ENCODE measurements at places on chromosomes 3 and 15.

DNA sequence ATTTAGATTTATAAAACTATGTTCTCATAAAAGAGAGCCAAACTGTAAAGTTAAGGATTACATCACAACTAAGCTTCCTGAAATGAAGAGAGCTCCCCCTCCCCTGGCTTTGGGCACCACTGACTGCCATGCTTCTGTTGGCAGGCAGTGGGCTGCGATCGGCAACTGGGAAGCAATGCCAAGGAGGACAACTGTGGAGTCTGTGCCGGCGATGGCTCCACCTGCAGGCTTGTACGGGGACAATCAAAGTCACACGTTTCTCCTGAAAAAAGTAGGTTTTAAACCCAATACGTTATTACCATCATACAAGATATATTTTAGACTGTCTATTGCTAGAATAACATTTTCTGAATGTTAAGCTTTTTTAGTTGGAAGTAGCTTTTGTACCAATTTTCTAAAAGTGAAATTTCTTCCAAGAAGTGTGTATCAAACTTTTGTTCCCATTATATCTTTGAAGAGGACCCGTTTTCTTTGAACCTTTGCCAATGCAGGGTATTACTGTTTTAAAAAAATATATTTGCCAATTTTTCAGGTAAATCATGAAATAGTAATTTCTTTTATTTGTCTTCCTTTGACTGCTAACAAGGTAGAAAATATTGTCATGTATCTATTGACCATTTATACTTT, 184.1 kb downstream of the ADAMTSL3 start:
- peak; percentile 3 for DNase-seq

DNA sequence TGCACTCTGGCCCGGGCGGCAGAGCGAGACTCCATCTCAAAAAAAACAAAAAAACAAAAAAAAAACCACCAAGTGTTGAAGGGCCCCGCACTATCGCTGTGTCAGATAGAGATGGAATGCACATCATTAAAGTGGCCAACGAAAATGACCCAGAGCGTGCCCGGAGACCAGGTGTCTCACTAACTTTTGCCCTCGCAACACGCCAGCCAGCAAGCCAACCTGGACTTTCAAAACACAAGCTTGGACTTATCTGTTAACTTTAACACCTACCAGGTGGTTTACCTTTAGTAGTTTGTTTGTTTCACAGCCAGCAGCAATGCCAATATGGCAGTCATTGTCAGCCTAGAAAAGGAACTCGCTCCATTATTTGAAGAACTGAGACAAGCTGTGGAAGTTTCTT, 28.6 kb downstream of the FAM174B start:
- no peak for DNase-seq

DNA sequence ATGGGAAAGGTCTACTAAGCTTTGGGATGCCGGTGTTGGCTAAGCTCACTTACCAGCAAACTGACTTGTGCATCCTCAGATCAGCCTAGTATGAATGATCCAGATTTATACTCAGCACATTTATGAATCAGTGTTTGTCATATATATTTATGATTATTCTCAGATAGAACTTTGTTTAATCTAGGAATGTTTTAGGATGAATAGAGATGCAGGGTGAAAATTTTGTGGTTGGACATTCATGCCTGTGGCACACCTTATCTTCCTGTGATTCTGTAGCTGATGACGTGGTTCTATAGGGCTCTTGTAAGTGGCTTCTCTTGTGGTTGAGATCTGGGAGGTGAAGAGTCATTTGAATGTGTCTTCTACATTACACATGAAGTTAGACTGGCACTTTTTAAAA, 11.4 kb downstream of the CDIN1 start:
- no peak for DNase-seq

DNA sequence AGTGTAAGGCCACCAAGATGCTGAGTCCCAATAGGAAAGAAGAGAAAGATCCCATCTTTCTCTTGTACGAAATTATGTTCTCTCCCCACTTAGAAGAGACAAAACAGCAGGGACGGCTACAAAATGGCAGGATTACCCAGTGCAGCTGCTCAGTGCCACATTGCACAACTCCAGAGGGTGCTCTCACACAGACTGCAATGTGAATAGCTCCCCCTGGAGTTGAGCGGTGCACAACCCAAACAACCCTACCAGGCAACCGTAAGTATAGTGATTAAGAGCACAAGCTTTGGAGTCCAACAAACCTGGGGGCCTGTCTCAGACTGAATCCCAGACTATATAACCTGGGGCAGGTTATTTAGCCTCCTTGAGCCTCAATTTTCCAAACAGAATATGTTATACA, 3.1 kb upstream of the BHLHE40 start:
- peak; percentile 14 for DNase-seq
